ENCODE measurements at places on chromosomes 3 and 15. TPM values are rescaled to one million over a fixed set of nuclear protein-coding genes. Genes with fewer than 3 reads are reported as not detected.
A peak's percentile ranks its signal among the peaks of the same experiment; 100 is the strongest.

PRR20G gene
- total RNA-seq = not detected

GNAT1 gene
- not detected for total RNA-seq

BNC1 gene
- total RNA-seq = not detected

LMAN1L gene
- not detected for total RNA-seq

CHRD gene
- total RNA-seq = not detected

HCN4 gene
- 0.02 TPM for total RNA-seq

DNA sequence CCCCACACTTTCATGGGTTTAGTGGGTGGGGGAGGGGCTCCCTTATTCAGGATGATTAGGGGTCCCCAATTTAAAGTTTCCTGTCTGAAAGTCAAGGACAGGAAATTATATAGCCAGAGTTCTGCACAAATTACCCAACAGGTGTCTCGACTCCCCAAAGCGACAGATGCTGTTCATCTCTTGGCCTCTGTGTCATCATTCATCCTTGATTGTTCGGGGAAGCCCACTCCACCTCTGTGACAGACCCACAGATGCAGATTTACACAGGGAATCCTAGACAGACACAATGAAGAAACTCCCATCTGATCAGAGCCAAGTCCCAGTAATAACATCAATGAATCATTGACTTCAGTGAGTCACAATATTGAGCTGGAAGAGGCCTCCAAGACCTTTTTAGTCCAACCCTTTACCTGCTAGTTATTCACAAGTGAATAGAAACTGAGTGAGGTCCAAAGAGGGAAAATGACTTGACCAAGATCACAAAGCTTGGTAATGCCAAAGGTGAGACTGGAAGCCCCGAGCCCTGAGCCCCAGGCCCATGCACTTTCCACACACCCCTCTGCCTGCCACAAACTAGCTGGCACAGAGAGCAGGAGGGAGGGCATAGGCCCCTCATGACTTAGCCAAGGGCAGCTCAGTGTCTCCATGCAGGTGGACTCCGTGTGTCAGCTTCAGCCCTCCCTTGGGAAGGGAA, 7.9 kb upstream of the SRP14 start:
- no peak for DNase-seq
- no peak overlapping the region for H3K4me3 ChIP-seq
- H3K36me3 ChIP-seq = no peaks in the 10 kb centered on the region
- peaks cover 55% of the 10 kb centered on the region for H3K4me1 ChIP-seq

DNA sequence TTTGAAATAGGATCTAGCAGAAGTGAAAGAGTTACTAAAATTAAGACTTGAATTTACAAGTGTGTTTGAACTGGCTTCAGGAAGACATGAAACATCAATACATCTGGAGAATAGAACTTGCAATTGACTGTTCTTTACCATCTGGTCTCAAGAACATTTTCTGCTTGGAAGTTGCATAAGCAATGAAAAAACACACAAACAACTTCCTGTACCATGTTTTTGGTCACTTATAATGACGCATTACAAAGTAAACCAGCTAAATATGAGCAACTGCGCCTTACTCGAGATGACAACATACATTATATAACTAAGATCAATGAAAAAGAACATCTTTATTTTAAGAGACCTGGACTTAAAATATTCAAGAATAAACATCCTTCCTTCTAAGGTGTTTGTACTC, 112.5 kb downstream of the TIGIT start:
- H3K27ac ChIP-seq = no peak overlapping the region
- no peak for DNase-seq
- H3K36me3 ChIP-seq = no peaks in the 10 kb centered on the region
- no peaks in the 10 kb centered on the region for H3K27me3 ChIP-seq
- H3K4me1 ChIP-seq = no peaks in the 10 kb centered on the region

DNA sequence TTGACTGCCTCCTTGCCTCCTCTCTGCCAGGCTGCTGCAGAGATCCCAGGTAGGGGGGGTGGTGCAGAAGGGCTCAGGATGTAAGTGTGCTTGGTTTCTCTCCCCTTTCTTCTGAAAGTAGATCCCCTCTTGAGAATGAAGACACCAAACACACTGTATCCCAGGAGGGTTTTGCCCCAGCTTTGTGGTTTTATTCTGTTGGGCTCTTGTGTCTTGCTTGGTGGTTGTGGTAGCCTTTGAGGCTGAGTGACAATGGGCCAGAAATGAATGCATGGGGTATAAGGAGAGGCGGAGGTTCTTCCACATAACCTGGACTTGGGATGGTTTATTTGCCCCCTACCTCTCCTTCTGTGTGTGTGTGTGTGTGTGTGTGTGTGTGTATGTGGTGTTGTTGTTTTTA, 5.7 kb downstream of the PDIA5 start:
- H3K27me3 ChIP-seq = no peaks in the 10 kb centered on the region
- H3K4me1 ChIP-seq = peaks cover 13% of the 10 kb centered on the region
- H3K27ac ChIP-seq = no peak overlapping the region
- no peak for DNase-seq
- H3K4me3 ChIP-seq = no peak overlapping the region

DNA sequence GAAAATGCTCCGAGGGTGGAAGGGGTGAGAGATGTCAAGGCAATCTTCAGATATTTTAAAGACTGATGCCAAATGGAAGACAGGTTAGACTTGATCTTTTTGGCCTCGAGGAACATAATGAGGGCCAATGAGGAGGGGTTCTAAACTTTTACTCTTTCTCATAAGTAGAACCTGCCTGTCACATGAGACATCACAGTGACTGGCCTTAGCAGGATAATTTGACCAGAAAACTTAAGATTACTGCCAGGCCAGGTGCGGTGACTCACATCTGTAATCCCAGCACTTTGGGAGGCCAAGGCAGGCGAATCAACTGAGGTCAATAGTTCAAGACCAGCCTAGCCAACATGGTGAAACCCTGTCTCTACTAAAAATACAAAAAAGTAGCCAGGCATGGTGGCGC, 12.2 kb downstream of the TM4SF4 start:
- H3K27me3 ChIP-seq = no peaks in the 10 kb centered on the region
- H3K4me1 ChIP-seq = no peaks in the 10 kb centered on the region
- no peaks in the 10 kb centered on the region for H3K36me3 ChIP-seq

GRCh38 chr15:101169495-101170071, 82.3 kb downstream of the CHSY1 start:
- H3K36me3 ChIP-seq = no peaks in the 10 kb centered on the region
- no peak for DNase-seq
- no peak overlapping the region for H3K27ac ChIP-seq
- peaks cover 17% of the 10 kb centered on the region for H3K4me1 ChIP-seq

GRCh38 chr3:131494706-131495105, 8.1 kb downstream of the MRPL3 start:
- no peaks in the 10 kb centered on the region for H3K27me3 ChIP-seq
- peaks cover 26% of the 10 kb centered on the region for H3K36me3 ChIP-seq
- H3K27ac ChIP-seq = no peak overlapping the region
- H3K4me1 ChIP-seq = no peaks in the 10 kb centered on the region

DNA sequence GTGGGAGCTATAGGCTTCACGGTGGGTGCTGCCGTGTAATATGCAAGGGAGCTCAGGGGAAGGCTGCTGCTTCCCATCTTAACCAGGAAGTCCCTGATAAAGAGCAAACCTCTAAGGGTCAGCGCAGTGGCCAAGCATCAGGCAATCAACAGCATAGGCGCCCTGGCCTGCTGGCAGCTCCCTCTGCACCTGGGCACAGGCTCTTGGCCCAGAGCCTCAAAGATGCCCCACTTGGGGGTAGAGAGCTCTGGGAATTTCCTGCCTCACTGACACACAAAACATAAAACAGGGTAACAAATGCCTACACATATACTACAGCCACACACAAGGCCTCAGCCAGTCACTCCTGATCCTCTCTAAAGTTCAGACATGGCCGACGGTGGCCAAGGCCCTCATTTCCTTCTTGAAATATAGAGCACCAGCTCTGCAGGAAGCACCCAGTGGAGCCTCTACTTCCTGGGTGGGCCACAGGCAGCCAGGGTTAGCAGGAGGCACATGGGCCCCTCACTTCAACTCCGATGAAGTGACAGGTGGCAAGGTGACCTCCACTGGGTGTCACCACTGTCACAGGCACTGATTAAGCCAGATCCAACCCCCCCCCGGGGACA, 20.5 kb downstream of the SLC41A3 start:
- no peak overlapping the region for H3K27ac ChIP-seq
- no peak for DNase-seq
- H3K4me3 ChIP-seq = no peak overlapping the region
- no peaks in the 10 kb centered on the region for H3K36me3 ChIP-seq
- H3K27me3 ChIP-seq = no peaks in the 10 kb centered on the region
- H3K4me1 ChIP-seq = peaks cover 7% of the 10 kb centered on the region

GRCh38 chr3:46209746-46210470, 1.8 kb upstream of the CCR1 start:
- H3K4me3 ChIP-seq = no peak overlapping the region
- H3K36me3 ChIP-seq = no peaks in the 10 kb centered on the region
- DNase-seq = no peak
- no peaks in the 10 kb centered on the region for H3K27me3 ChIP-seq

DNA sequence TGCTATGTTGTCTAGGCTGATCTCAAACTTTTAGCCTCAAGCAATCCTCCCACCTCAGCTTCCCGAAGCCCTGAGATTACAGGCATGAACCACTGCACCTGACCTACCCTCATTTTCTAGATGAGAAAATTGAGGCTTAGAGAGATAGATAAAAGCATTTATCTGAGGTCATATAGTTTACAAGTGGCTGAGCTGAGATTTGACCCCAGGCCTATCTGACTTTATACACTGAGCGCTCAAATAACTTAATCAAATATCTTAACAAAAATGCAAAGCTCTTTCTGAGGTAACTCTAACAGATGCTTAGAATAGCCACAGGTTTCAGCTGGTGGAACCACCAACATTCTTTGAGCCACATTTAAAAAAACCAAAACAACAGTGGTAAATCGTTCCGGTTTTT, 5.5 kb downstream of the PLS1 start:
- H3K27me3 ChIP-seq = no peaks in the 10 kb centered on the region
- no peak overlapping the region for H3K4me3 ChIP-seq
- no peaks in the 10 kb centered on the region for H3K4me1 ChIP-seq
- H3K36me3 ChIP-seq = no peaks in the 10 kb centered on the region
- no peak overlapping the region for H3K27ac ChIP-seq

- no peaks in the 10 kb centered on the region for H3K4me1 ChIP-seq
- no peak for DNase-seq
- no peak overlapping the region for H3K4me3 ChIP-seq
- no peak overlapping the region for H3K27ac ChIP-seq
- no peaks in the 10 kb centered on the region for H3K27me3 ChIP-seq
Observed at GRCh38 chr3:160987982-160988964, 116.9 kb downstream of the B3GALNT1 start.

DNA sequence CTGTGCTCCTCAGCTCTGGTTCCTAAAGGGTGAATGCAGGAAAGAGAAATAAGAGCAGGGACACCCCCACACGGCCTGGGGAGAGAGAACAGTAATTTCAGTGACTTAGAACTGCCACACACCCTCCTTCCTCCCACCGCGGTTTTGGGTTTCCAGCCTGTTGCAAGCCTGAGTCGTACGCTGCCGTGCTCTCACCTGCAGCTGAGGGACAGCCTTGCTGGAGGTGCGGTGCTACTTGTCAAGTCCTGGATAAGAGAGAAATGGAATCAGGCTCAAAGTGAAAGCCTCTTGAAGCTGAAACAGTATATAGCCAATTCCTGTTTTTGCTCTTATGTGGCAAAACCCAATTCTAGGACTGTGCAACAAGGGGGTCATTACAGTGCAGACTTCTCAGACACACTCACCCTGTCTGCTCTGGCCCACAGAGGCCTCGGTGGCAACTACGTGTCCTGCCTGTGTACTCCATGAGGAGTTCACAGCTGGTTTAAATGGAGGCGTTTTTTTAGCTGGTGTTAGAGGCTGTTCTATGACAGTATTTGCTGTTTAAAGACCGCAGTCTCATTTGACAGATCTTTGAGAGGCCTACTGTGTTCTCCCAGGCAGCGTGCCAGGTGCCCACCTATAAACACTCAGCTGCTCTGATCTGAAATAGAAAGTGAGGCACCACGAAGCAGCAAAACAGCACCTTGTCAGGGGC, 42.9 kb downstream of the TBC1D2B start:
- peaks cover 64% of the 10 kb centered on the region for H3K4me1 ChIP-seq
- peaks cover 3% of the 10 kb centered on the region for H3K36me3 ChIP-seq
- H3K4me3 ChIP-seq = peak overlapping the region; percentile 38
- H3K27ac ChIP-seq = peak overlapping the region; percentile 75

DNA sequence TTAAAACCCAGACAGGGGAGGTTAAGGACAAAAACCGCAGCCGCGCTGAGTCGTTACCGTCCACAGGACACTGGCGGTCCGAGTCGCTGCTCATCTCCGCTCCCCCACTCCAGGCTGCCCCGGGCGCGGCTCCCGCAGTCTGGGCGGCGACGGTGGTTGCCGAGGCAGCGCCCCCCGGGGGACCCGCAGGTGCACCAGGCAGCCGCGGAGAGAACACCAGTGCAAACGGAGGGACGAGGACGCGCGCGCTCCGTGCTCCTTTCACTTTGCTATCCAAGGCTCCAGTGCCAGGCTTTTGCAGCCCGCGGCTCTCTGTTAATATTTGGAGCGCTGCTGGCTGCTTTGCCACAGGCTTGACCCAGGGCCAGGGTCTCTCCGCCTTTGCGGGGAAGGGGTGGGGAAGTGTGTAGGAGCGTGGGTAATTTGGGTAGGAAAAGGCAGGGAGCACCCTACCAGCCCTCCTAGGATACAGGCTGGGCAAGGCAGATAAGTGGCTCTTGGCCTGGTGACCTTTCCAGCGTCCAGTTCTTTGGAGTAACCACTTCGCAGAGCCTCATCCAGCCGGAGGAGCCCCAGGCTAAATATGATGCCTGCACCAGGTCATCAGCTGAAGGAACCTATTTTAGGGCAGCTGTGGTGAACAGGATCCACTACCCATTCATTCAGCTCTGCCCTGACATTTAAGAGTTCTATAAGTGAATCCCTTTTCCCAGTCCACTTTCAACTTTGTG, at the start of gene GADL1:
Gene GADL1 (minus strand): TSS at position 141 of the 731 bp plus-strand sequence. CDS start 47 bp downstream, at position 94.
- peaks cover 7% of the 10 kb centered on the region for H3K27me3 ChIP-seq
- no peak for DNase-seq
- no peak within 1 kb of the TSS for H3K27ac ChIP-seq
- no peaks in the 10 kb centered on the region for H3K36me3 ChIP-seq

DNA sequence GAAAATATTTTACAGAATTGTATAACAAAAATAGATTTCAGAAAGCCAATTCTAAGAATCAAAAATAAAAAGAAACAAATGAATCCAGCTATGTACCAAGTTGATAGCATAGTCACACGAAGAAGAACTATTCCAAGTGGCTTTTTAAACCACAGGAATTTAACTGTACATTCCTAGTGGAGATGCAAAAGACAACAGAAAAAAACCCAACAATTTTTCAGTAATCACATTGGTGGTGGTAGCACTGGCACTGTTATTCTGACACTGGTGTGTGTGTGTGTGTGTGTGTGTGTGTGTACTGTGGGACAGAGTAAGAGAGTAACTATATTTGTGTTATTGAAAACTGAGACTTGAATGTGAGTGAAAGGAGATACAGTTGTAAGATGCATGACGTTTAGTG, 9.1 kb downstream of the BFSP2 start:
- no peak for DNase-seq
- no peaks in the 10 kb centered on the region for H3K36me3 ChIP-seq
- H3K4me3 ChIP-seq = no peak overlapping the region
- no peaks in the 10 kb centered on the region for H3K27me3 ChIP-seq

- no peaks in the 10 kb centered on the region for H3K27me3 ChIP-seq
- H3K4me1 ChIP-seq = peaks cover 25% of the 10 kb centered on the region
- H3K36me3 ChIP-seq = peaks cover 14% of the 10 kb centered on the region
- no peak for DNase-seq
- no peak overlapping the region for H3K4me3 ChIP-seq
Observed at GRCh38 chr3:193598202-193598601, 5.2 kb downstream of the OPA1 start.

Data from CD8-positive, alpha-beta memory T cell (primary cell).